ENCODE measurements at places on chromosomes 2 and 18. TPM values are rescaled to one million over a fixed set of nuclear protein-coding genes. Genes with fewer than 3 reads are reported as not detected.

- no peak for DNase-seq
Observed at GRCh38 chr2:206328974-206329373, 54.5 kb downstream of the ZDBF2 start.

DNA sequence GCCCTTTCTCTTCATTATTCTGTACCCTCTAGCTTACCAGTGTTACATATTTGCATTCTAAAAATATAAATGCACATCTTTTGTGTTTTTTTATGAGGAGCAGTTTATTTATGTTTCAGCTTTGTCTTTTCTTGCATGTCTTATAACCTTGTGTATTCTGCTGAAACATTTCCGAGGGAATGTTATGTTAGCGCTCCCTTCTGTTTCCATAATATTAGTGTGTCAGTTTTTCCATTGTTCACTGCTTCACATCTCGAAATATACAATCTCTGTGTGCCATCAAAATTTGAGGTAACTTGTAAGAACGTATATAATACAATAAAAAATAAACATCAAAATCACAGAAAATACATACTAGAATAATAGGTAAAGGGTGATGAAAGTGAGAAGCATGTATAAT is 153.3 kb downstream of the PKP4 start:
- no peak for DNase-seq

DNA sequence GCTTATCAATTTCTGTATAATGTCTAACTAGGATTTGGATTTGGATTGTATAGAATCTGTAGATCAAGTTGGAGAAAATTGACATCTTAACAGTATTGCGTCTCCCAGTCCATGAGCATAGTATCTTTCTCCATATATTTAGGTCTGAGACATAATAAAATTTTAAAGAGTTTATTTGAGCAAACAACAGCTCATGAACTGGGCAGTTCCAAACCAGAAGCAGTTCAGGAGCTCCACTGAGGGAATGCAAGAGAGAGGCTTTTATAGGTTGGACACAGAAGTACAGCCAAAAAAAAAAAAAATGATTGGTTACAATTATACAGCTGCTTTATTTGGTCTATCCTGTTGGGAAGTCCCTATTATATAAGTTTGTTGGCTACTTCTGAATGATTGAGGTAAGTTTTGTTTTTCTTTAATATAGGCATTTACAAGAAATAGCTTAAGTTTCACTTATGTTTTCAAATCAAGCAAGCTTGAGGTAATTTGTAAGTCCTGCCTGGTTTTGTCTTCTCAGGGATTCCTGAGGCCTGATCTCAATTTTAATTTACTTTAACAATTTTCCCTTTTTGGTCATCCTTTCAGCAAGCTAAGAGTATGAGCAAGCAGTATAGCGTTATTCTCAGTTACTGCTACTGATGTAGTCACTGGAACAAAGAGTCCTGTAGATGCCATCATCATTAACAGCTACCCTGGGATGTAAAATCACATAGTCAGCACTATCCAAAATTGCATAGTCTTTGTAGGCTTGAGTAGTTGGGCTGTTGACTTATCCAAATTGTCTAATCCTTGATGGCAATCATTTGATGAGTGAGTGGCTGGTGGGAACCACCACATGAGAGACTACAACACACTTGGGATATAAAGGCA is 27.5 kb upstream of the RUFY4 start:
- DNase-seq = no peak

- no peak for DNase-seq
Observed at GRCh38 chr2:45241061-45241561, 231.9 kb upstream of the SIX2 start.

GRCh38 chr2:180656455-180656847 is 324.0 kb upstream of the UBE2E3 start:
- DNase-seq = no peak

DNA sequence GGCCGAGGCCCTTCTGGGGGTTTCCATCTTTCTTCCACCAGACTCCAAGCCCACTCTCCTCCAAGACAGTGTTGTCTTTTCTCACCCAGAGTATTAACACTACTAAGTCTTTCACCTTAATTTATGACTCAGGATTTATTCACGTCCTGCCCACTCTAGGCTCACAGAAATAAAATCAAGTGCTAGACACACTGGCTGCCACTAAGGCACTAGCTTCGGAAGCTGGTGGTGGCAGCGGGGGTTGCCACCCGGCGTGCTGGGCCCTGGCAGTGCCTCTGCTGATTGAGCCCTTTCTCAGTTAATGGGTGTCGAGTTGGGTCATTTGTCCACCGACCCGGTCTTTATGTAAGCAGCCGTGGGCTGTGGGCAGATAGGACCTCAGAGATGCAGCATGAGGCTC is 93.6 kb upstream of the FZD5 start:
- no peak for DNase-seq

GRCh38 chr2:150572961-150573395 is 85.5 kb upstream of the RND3 start:
- no peak for DNase-seq

DNA sequence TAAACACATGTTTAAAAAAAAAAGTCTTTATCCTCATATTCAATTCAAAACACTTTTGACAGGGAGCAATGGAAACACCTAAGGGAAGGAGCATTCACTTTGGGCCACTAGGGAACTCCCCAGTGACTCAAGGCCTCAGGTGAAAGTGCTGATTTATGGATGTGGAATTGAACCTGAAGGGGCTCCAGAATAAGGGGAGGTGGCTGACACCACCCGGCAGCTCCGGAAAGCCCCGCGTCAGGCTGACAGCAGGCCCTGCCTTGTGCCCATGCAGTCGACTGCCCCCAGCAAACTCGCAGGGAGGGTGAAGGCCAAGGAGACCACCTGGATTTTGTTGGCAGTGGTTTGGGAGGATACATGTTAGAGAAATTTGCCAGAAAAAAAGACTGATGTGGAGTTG is 275.3 kb upstream of the NCKAP5 start:
- no peak for DNase-seq

- no peak for DNase-seq
Observed at GRCh38 chr2:6254441-6254840, 562.3 kb downstream of the SOX11 start.

GRCh38 chr2:88669482-88670214 is 21.8 kb upstream of the RPIA start:
- DNase-seq = peak; percentile 45

DNA sequence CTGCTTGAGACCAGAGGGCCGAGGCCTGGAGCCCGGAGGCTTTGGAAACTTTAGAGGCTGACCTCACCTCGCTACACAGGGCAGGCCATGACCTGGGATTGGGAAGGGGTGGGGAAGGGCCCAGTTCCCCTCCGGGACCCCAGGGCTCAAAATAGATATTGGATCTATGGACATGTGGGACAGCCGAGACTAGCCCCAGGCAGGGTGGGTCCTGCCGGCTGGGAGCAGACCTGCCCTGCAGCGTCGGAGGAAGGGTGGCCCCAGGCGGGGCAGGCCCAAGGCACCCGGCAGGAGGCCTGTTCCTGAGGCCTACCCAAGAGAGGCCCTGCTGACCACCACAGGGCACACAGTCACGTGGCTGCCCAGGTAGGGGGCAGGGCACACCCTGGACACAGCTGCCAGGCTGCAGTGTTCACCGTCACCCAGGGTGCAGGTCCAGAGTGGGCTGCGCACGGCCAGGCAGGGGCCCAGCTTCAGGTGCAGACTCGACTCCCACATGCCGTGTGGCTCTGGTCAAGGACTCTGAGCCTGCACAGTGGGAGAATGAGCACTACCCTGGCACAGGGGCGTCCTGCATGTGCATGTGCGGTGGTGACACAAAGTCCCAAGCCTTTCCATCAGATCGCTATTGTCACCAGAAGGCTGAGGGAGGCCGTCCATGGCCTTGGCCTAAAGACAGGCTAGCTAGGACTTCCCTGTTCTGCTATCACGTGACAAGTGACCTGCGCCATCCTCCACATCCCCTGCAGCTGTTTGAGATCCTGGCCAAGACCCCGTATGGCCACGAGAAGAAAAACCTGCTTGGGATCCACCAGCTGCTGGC is 13.2 kb downstream of the ANO7 start:
- DNase-seq = no peak

- no peak for DNase-seq
Observed at GRCh38 chr18:51897884-51898283, 442.1 kb upstream of the DCC start.

DNA sequence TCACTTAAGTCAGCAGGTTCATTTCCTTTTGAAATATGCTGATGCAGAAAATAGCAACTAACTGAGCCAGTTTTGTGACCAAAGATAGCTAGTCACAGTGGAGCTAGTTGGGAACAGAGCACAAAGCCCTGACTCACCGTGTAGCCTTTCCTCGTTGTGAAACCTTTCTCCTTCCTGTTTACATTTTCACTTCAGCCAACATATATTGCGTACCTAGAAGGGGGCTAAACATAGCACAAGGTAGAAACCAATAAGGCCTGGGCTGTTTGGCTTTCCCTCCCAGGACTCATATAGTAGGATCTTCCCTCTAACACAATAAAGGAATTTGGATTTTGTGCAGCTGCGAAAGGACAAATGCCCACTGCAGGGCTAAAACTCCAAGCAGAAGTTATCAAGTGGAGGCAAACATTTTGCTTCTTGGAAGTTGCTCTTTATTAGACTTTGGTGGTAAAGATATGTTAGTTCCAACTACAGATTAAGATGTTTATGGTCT is 24.5 kb upstream of the LPIN2 start:
- peak; percentile 45 for DNase-seq

- DNase-seq = no peak
Observed at GRCh38 chr18:31657823-31658669, 26.3 kb downstream of the B4GALT6 start.

- no peak for DNase-seq
Observed at GRCh38 chr2:70047451-70047850, 39.8 kb upstream of the PCBP1 start.

GRCh38 chr2:171247741-171248662 is 87.3 kb upstream of the TLK1 start:
- peak; percentile 29 for DNase-seq

- DNase-seq = no peak
Observed at GRCh38 chr2:131010566-131010965, 82.7 kb downstream of the FAM168B start.

DNA sequence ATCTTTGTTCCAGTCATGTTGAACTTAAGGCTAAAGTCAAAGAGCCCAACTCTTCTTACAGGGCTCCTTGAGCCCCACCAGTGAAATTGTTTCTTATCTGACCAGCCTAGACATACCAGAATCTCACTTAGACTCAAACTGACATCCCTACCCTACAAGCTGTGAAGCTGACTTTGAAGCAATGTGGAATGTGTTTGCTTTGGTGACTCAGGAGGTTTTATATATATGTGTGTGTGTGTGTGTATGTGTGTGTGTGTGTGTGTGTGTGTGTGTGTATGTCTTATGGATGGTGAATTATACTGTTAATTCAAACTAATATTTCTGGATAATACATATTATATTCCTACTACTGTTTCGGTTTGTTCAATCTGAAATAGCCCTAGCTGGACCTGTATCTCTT is 67.3 kb downstream of the CAMKMT start:
- no peak for DNase-seq

- DNase-seq = no peak
Observed at GRCh38 chr2:225472161-225472560, 72.7 kb downstream of the NYAP2 start.

- DNase-seq = no peak
Observed at GRCh38 chr18:57444301-57444759, 9.2 kb downstream of the ONECUT2 start.

- DNase-seq = no peak
Observed at GRCh38 chr18:35055726-35056125, 14.5 kb downstream of the MAPRE2 start.

DNA sequence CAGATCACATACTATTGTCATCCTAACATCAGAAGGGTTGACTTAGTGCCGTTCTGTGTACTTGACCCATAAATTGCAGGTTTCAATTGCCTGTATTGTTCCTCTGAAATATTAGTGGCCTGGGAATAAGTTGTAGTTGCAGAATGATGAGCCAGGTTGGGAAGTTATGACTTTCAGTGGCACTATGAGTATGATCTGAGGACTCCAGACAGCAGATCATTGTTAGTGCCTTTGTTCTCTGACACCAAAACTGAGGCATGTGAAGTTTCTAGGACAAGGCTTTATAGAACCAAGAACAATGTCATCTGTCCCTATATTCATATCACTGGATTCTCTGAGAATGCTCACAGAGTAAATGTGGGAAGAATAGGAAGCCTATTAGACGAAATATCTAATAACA is 403.7 kb downstream of the STK39 start:
- DNase-seq = no peak

DNA sequence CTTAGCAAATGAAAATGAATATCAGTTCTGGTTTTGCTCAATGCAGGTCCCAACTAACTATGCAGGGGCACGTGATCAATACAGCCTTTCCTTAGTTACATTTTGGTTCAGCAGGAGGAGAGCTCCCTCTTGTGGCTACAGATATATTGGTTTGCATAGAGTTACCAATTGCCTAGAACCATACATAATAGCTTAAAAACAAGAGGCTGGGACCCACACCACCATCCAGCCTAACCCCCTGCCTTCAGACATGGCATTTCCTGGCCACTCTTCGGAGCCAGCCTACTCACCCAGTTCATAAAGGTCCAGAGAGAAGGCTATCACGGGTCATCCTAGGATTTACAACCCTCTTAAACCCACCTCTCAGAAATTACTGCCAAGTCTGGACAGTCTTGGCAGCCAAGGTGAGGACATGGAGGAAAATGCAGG is 10.5 kb downstream of the CCDC93 start:
- peak; percentile 66 for DNase-seq

GRCh38 chr2:151437630-151438029 is 27.9 kb downstream of the RIF1 start:
- peak; percentile 16 for DNase-seq

DNA sequence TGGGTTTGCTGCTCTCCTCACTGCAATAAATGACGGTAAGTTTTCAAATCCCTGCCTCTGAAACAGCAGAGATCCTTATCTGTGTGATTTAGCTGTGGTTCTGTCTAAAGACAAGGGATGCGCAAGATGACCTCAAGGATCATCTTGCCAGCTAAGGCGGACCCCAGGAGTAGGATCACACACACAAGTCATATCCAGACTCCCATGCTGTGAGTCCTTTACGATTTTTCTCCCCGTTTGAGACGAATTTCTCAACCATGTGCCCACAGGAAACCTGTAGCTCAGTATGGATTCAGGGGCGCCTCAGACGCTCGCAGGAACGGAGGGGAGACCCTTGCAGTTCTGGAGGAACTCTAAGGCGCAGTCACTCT is 11.1 kb upstream of the DCTN1 start:
- DNase-seq = peak; percentile 55

- DNase-seq = no peak
Observed at GRCh38 chr2:240170354-240170735, 29.9 kb upstream of the OTOS start.

The CAB39 gene
- polyA plus RNA-seq = 51.8 TPM

The CFLAR gene
- polyA plus RNA-seq = 55.9 TPM

The TCF23 gene
- polyA plus RNA-seq = not detected

The ADRA2B gene
- polyA plus RNA-seq = not detected

The OXER1 gene
- not detected for polyA plus RNA-seq

The SAG gene
- not detected for polyA plus RNA-seq

The ELOA2 gene
- not detected for polyA plus RNA-seq

The CDK5R2 gene
- polyA plus RNA-seq = not detected

The XRCC5 gene
- 168 TPM for polyA plus RNA-seq

The SNRNP27 gene
- 72.7 TPM for polyA plus RNA-seq

The KRTCAP3 gene
- 1.4 TPM for polyA plus RNA-seq

The ZNF142 gene
- 7.3 TPM for polyA plus RNA-seq

The SERPINB12 gene
- not detected for polyA plus RNA-seq

The CAPN14 gene
- not detected for polyA plus RNA-seq

The ANKAR gene
- polyA plus RNA-seq = 0.23 TPM

The STPG4 gene
- not detected for polyA plus RNA-seq

The FNDC4 gene
- 2.9 TPM for polyA plus RNA-seq

The RABL2A gene
- polyA plus RNA-seq = 3.0 TPM

All from K562 (cell line).